Activated CD4-positive, alpha-beta T cell treated with anti-CD3 and anti-CD28 coated beads for 4 hours (primary cell): ENCODE measurements at places on chromosomes 2 and 18.

GRCh38 chr2:235063471-235063961 is 111.7 kb downstream of the SH3BP4 start:
- DNase-seq, result no peak

DNA sequence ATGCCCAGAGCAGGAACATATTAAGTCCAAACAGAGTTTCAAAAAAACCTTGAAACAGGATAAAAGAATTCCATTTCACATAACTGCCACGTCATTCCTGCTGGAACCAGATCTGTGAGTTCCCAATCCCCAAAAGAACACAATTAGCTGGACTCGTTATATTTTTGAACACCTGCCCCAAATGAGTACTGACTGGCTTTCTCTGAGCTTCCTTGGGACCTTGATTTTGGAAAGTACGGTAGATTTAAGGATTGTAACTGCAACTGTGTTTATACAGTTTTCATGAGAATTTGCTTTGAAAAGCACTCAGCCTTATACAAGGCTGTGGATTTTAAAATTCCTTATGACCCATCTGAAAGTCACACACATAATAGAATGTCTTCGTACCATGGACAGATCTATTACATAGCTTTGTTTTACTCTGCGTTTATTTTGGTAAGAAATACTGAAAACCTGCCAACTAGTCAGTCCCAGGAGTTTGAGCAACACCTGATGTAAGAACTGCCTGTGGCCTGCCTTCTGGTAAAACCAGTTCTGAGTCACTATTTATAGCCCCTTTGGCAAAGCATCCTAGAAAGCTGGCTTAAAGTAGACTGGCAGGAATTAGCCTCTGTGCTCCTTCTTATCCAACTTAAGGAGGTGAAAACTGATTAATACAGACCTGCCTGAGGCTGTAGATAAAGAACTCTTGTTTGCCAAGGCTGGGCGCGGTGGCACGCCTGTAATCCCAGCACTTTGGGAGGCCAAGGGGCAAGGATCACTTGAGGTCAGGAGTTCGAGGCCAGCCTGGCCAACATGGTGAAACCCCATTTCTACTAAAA is 48.1 kb downstream of the MERTK start:
- DNase-seq, result no peak

GRCh38 chr2:91477731-91478672 is 2786.5 kb downstream of the RPIA start:
- no peak for DNase-seq

- no peak for DNase-seq
These were observed 75.0 kb downstream of the SOCS6 start for GRCh38 chr18:70363861-70364260.

- no peak for DNase-seq
These were observed 40.8 kb downstream of the KCMF1 start for GRCh38 chr2:85011747-85012146.

- no peak for DNase-seq
These were observed 77.7 kb upstream of the CSRNP3 start for GRCh38 chr2:165391791-165392190.
